ENCODE measurements at places on chromosomes 13 and 19.

DNA sequence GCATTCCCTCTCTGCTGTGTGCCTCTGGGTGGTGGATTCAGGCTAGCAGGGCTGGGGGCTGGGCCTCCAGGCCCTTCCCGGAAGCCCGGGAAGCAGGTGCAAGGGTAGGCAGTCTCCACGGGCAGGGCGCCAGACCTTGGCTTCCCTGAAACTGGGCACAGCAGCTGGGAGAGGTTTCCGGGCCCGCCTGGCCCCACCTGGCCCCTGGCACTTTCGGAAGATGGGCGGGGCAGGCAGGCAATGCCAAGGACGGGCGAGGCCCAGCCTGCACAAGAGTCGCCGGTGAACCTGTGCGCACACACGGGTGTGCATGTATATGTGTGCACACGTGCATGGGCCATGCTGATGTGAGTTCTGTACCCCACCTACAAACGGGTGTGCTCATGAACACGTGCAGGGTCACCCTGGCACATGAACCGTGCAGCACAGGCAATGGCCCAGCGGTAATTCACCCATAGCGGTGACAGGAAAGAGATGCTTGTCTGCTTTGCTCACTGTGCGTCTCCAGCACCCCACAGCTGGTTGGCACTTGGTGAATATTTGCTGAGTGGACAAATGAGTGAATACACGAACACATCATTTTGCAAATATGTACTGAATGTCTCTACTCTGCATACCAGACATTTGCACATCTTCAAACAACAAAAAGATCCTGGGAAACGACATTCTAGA is 15.3 kb downstream of the GADD45B start:
- DNase-seq: peak; percentile 75

DNA sequence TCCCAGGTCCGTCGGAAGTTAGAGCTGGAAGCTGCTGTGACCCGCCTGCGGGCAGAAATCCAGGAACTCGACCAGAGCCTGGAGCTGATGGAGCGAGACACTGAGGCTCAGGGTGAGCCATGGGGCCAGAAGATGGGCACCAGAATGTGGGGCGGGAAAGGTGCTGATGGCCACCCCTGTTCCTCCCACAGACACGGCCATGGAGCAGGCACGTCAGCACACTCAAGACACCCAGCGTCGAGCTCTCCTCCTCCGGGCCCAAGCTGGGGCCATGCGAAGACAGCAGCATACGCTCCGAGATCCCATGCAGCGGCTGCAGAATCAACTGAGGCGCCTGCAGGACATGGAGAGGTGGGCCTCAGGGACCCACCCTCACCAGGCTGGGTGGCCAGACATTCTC is 2.5 kb downstream of the HAUS5 start:
- DNase-seq: no peak

- peak; percentile 37 for DNase-seq
These were observed 63.6 kb downstream of the ZNF429 start for GRCh38 chr19:21568816-21569493.

DNA sequence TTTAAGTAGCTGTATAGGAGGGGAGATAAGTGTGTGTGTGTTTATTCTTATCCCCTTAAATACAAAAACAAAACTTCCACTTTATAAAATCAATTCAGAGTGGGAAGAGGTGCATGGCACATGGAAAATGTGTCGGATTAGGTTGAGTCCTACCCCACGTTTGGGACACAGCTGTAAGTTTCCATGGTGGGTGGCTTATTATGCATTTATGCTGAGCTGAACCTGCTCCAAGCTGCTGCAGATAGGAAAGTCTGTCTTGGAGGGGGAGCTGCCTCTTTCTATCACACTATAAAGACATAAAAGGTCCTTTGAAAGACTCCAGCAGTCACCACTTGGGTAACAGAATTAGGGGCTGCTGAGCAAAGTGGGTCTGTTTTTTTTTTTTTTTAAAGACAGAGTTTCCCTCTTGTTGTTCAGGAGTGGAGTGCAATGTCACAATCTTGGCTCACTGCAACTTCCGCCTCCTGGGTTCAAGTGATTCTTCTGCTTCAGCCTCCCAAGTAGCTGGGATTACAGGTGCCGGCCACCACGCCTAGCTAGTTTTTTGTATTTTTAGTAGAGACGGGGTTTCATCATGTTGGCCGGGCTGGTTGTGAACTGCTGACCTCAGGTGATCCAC is 15.2 kb downstream of the ACTN4 start:
- DNase-seq: no peak

- DNase-seq: no peak
These were observed 50.4 kb upstream of the CALM3 start for GRCh38 chr19:46550684-46551083.

- no peak for DNase-seq
These were observed 307.9 kb downstream of the HS6ST3 start for GRCh38 chr13:96397807-96398206.

GRCh38 chr19:47414469-47414868 is 4.9 kb downstream of the MEIS3 start:
- DNase-seq: no peak

- DNase-seq: no peak
These were observed 19.6 kb upstream of the AKAP8 start for GRCh38 chr19:15399234-15399515.

GRCh38 chr13:32086791-32087441 is 55.3 kb downstream of the FRY start:
- DNase-seq: no peak

Measured in fibroblast of skin of left quadriceps (primary cell).